ENCODE measurements at places on chromosomes 7 and 10.
A peak's percentile ranks its signal among the peaks of the same experiment; 100 is the strongest.

DNA sequence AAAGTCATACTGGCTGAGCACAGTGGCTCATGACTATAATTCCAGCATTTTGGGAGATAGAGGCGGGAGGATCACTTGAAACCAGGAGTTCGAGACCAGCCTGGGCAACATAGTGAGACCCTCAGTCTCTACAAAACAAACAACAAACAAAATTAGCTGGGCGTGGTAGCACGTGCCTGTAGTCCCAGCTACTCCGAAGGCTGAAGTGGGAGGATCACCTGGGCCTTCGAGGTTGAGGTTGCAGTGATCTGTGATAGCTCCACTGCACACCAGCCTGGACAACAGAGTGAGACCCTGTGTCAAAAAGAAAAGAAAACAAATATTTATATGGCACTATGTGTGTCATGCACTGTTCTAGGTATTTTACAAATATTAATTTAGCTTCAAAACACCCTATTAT is 94.3 kb downstream of the DNMBP start:
- DNase-seq, result no peak

DNA sequence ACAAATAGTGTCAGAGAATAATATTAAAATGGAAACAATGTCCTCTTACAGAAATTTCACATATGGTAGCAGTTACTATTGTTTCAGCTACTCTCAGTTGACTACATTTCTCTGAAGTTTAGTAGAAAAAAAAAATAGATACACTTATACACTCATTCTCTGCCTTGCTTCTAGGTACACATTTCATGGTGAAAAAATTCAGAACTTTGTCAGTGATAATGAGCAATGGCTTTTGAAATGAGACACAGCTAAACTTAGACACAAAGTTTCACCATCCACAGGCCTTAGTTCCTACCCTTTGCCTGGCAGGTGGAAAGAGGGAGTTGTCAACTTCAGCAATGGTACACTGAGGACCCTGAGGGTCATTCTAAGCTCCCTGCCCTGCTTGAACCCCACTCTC is 69.2 kb downstream of the CPVL start:
- no peak for DNase-seq

DNA sequence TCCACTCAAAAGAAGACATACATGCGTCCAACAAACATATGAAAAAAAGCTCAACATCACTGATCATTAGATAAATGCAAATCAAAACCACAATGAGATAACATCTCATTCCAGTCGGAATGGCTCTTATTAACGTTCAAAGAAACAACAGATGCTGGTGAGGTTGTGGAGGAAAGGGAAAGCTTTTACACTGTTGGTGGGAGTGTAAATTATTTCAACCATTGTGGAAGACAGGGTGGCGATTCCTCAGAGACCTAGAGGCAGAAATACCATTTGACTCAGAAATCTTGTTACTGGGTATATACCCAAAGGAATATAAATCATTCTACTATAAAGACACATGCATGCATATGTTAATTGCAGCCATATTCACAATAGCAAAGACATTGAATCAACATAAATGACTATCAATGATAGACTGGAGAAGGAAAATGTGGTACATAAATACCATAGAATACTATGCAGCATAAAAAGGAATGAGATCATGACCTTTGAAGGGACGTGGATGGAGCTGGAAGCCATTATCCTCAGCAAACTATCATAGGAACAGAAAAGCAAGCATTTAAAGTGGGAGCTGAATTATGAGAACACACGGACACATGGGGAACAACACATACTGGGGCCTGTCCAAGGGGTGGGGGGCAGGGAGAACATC is 28.4 kb downstream of the PCDH15 start:
- no peak for DNase-seq

GRCh38 chr10:61612450-61612849 is 50.3 kb upstream of the CABCOCO1 start:
- no peak for DNase-seq

DNA sequence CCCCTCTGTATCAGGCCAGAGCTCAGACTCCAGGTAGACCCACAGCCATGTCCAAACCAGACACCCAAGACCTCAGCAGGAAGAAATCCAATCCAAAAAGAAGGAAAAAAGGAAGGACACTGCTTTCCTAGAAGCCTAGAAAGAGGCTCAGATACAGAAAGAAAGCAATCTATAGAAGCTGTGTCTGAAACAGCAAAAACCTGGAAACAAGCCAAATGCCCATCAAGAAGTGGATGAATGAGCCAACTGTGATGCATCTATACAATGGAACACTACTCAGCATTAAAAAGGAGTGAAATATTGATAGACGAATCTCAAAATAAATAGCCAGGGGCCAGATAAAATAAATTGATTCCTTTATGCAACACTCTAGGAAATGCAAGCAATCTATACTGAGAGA is 31.6 kb downstream of the GRB10 start:
- DNase-seq, result no peak

DNA sequence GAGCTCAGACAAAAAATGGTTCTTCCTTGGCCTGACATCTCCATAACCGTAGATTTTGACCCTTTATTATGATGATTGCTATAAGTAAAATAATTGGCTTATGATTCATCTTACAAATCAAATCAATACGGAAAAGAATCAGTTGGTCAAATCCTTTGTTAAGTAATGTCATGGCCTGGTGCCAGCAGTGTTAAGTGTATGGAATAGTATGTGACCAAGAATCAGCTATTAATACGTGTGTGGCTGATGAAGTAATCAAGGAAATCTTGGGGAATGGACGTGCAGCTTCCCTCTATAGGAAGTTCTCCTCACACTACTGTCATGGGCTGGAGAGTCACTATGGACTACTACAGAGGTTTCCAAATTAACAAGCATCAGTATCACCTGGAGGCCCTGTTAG is 230.6 kb downstream of the TWIST1 start:
- DNase-seq, result no peak

DNA sequence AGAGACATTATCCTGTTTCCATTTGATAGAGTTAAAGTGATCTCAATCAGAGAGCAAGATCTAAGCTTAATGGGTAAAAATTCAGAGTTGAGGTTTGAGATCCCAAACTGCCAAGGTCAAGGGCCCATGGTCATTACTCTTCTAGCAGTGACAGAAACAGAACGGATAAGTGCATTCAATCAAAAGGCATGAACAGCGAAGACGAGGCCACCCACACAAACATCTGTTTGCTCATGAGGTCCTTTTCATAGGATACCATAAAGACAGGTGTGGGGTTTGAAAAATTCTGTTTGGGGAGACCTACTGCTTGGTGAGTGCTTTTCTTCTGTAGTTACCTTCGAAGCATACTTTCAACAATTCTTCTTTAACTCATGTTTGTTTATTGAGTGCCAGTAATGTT is 58.3 kb downstream of the SEMA3C start:
- no peak for DNase-seq

- DNase-seq, result peak; percentile 18
Measured at GRCh38 chr7:155739538-155740143, 72.6 kb downstream of the SHH start.
